NCI-H2029 (cell line): ENCODE measurements at places on chromosomes 11 and 22.

- DNase-seq, result no peak
Observed at GRCh38 chr22:36765131-36765942, 10.6 kb downstream of the IFT27 start.

DNA sequence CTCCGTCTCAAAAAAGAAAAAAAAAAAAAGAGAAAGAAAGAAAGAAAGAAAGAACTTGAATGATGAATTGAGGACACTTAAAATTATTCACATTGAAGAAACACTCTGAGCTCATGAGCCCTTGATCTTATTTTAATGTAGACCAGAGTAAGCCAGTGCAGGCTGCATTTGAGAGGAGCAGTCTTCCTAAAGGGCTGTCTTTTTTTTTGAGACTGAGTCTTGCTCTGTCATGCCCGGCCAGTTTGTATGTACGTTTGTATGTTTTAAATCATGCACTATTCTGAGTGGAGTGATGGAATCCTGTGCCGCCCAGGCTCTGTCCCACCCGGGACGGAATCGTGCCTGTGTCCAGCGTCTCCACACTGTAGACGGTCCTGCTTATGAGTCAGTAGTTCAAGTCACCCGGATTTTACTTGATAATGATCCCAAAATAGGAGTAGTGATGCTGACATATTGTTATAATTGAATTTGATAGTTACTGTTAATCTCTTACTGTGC is 9.6 kb downstream of the FGF4 start:
- no peak for DNase-seq

GRCh38 chr11:102794382-102794781 is 3.6 kb downstream of the MMP1 start:
- DNase-seq, result no peak

GRCh38 chr22:22022255-22022840 is 39.8 kb upstream of the TOP3B start:
- no peak for DNase-seq

GRCh38 chr11:104332110-104332509 is 168.2 kb upstream of the PDGFD start:
- DNase-seq, result no peak

GRCh38 chr11:121555121-121555520 is 102.4 kb upstream of the SORL1-AS1 start:
- DNase-seq, result peak; percentile 63
